ENCODE measurements at places on chromosomes 2 and 18.

DNA sequence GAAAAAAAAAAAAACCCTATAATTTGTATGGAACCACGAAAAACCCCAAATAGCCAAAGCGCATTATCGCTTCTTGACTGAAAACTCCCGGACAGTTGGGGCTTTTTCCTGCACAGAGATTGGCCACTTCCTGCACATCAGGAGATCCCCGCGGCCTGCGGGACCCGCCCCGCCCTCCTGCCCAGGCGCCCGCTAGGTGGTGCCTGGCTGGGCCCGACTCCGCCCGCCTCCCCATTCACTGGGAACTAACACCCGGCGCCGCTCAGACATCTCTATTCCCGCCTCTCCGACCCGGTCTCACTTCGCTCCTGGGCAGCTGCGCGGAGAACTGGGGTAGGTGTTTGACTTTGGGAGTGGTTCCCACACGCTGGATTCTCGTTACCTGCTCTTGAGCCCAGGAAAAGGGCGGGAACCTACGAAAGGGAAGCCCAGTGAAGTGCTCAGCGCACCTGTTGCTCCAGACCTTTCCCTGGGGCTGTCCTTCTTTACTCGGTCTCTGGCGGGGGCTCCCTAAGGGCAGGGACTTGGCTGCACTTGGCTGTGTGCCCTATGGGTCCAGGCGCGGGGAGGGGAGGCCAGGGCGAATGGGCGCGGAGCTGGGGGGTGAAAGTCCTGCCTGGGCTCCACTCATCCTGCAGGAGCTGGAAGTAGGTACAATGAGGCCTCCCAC, at the start of gene HMSD:
TSS of gene HMSD (plus strand) at position 234 of the 670 bp plus-strand sequence. CDS start 4,155 bp downstream, outside the sequence.
- DNase-seq: peak; percentile 46

GRCh38 chr2:45256867-45257641, 247.8 kb upstream of the SIX2 start:
- DNase-seq: no peak

DNA sequence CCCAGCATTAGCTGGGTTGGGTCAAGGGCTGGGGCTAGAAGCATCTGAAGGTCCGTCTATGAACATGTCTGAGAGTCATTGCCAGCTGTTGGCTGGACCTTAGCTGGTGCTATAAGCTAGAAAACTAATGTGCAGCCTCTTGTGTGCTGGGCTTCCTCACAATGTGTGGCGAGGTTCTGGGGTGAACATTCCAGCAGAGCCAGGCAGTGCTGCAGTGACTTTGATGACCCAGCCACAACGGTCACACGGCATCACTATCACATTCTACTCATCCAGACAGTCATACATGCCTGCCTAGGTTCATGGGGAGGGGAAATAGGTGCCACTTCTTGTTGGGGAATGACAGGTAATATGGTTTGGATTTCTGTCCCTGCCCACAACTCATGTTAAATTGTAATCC, 260.5 kb downstream of the CYP26B1 start:
- no peak for DNase-seq

- no peak for DNase-seq
These were observed 8.7 kb upstream of the DSG2 start for GRCh38 chr18:31489311-31489710.

DNA sequence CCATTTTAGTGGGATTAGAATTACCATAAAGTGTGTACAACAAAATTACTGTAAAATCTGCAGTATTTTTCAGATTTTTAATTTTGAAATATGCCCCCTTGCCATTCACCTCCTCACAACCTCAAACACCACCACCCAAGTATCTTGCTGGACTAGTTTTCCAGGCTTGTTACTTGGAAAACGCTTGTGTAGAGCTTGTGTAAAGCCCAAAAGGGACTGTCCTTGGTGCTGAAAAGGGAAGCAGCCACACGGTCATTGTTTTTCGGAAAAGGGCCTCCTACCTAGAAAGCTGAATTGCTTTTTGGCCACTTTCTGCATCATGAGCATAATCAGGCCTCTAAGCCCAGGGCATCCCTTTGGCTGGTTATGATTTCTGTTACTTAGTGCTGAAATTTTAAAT, 563.4 kb downstream of the LRRTM4 start:
- no peak for DNase-seq

GRCh38 chr2:239396881-239397681, 3.7 kb downstream of the HDAC4 start:
- DNase-seq: peak; percentile 18

GRCh38 chr2:19035238-19035637, 323.2 kb downstream of the OSR1 start:
- no peak for DNase-seq

- no peak for DNase-seq
These were observed 71.9 kb upstream of the LYPD6 start for GRCh38 chr2:149258531-149258930.

GRCh38 chr2:205915130-205915524, 170.8 kb downstream of the INO80D start:
- no peak for DNase-seq

GRCh38 chr18:55272510-55273243, 313.4 kb upstream of the CCDC68 start:
- DNase-seq: no peak

DNA sequence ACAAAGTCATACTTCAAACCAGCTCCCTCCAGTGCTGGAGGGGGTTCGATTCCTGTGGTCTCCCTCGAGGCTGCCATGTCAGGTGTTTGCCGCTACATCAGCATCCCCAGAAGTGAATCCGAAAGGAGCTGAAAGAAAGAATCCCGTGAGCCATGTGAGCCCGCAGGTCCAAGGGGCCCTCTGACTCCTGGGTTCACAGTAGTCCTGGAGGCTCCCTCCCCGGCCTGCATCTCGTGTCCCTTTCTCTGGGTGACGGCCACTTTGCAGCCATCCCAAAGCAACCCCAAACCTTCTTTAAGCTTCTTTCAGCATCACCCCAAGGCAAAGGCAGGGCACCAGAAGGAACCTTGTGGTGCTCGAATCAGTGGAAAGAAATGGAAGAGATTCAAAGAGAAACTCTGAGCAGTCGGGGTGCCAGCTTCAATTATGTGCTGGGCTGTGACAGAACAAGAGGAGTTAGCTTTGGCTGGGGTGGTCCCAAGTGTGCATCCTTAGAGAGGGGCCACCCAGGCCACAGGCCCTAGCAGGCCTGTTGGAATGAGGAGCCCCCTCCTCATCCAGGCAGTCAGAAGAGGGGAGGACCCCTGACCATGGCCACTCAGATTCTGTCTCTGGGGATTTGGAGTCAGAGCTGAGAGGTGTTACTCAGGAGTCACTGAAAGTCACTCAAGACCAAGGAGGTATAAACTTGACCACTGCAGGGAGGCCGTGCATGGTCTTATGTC, 59.7 kb downstream of the CIB4 start:
- DNase-seq: no peak

DNA sequence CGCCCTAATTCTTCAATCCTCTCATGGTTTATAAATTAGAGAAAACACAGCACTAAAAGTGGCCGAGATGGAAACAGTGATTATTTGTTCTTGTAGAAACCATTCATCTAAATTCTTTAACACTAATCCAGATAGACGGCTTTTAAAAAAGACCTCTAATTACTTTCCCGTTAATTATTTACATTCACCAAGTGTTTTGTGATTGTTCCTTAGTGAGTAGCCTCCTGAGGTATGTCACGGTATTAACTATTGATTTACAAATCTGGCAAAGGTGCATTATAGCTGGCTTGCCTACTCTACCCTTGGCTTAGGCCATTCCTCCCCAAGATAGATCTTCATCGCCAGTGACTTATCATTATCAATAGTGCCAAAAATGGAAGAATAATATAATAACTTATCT, 436.4 kb upstream of the ST6GAL2 start:
- no peak for DNase-seq

- peak; percentile 35 for DNase-seq
These were observed 9.4 kb downstream of the PELI1 start for GRCh38 chr2:64134813-64135212.

- no peak for DNase-seq
These were observed 290.9 kb upstream of the SIX2 start for GRCh38 chr2:45300026-45300750.

GRCh38 chr2:10863837-10864236, 47.9 kb upstream of the KCNF1 start:
- peak; percentile 11 for DNase-seq

DNA sequence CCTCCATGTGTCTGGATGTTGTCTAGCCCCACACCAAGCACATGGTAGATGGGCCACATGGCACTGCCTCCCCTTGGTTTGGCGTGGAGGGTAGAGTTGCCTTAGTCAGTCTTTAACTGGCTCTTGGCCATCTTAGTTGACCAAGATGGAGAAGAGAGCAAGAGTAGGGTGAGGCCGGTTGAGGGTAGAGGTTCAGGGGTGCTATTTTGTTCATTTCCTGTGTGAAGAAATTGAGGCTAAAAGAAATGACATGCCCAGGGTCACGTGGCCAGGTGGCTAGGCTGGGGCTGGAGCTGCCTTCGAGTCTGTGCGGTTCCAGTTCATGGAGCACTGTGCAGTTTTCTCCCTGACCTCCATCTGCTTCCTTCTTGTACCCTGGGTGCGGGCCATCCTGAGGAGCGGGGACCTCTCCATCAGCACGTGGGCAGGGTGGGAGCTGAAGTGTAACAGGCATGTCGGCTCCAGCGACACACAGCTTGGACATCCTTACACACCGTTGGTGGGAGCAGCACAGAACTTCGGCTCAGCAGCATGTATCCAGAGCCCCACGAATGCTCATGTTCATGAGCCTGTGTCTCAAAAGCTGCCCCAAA, 213.2 kb downstream of the GBX2 start:
- DNase-seq: no peak

GRCh38 chr2:177164584-177165052, 48.0 kb upstream of the HNRNPA3 start:
- peak; percentile 76 for DNase-seq

GRCh38 chr18:49227441-49228165, 232.8 kb downstream of the DYM start:
- peak; percentile 75 for DNase-seq

- no peak for DNase-seq
These were observed 92.6 kb downstream of the MYL12B start for GRCh38 chr18:3354506-3354905.

- DNase-seq: no peak
These were observed 98.6 kb downstream of the AGAP1 start for GRCh38 chr2:235592430-235592829.

DNA sequence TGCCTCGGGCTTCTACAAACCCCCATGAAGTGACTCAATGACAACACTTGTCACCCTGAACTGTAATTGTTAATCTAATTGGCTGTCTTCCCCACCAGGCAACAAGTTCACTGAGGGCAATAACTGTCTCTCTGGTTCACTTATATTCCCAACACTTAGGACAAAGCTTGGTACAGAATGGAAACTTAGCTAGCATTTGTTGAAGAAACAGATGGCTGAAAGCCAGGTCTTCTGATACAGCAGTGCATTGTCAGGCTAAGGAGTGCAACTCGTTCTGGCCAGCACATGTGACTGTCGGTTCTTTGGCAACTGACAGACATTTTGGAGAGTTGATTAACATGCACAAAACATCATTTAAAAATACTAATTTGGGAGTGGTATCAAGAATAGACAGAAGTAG, 14.6 kb upstream of the DNAJC27 start:
- no peak for DNase-seq

DNA sequence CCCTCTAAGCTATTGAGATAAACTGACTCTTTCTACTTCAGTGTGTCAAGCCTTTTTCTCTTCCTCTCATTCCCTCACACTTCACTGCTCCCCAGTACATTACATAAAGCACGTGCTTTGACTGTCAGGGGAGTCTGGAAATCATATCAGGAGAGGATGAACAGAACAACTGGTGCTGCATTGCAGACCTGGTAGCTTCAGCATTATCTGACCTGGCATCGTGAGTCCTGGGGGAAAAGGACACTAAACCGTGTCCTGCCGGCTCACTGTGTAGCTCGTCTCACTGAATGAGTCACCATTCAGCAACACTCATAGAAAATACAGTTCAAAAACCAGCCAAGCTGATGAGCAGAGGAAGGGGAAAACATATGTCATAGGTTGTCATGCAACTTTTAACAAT, 108.5 kb upstream of the UNC80 start:
- DNase-seq: no peak

GRCh38 chr2:62826141-62826540, 120.6 kb downstream of the EHBP1 start:
- DNase-seq: no peak

DNA sequence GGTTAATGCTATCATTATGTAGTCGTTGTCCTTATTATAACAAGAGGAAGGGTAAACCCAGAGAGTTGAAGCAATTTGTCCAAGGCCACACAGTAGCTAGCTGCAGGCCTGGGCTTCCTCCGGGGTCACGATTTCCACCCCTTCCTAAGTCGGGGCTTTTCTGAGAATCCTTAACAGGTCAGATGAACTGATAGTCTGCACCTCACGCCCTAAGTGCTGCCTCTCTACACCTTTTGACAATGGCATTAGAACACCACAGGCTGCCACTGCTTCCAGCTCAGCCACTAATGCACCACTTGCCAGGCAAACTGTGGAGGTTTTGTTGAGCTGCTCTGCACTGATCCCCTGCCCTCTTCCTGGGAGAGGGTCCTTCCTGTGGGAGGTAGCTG, 37.7 kb downstream of the FOSL2 start:
- DNase-seq: no peak

- DNase-seq: no peak
These were observed 221.9 kb upstream of the CELF4 start for GRCh38 chr18:37787452-37787851.

DNA sequence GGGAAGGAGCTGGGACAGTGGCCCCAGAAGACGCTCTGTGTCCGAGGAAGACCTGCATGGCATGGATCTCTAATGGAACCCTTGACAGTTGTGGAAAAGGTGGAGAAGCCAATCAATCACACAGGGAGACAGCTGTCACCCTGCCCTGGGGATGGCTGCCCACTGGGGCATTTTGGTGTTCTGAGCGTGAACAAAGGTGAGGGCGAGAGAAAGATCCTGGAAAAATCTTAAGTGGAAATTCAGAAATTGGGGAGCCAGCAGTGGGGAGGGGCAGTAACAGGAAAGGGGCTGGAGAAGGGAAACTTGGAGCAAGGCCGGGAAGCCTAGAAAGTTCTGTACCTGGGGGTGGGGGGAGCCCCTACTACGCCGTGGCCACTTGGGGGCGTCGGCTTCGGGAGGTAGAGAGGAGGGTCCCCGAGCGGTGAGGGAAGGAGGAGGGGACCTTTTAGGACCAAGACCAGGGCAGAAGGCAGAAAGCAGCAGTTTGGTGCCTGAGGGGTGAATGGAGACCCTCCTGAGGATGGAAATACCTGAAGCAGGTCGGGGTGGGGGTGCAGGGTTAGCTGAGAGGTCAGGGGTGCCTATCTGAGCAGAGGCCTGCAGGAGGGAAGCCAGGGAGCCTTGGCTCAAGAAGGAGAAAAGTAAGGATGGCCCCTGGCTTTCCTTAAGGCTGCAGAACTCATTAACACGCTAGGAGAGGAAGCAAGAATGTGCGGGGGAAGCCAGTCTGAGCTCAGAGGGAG, 30.0 kb downstream of the NGEF start:
- DNase-seq: no peak

- DNase-seq: no peak
These were observed 48.7 kb downstream of the GREB1 start for GRCh38 chr2:11582612-11582861.

GRCh38 chr2:175293776-175294175, 112.3 kb upstream of the ATP5MC3 start:
- no peak for DNase-seq

- no peak for DNase-seq
These were observed 4.7 kb upstream of the ECEL1 start for GRCh38 chr2:232492236-232492848.

Measured in CD4-positive, alpha-beta T cell treated with Interleukin-4 for 4 hours (primary cell).